ENCODE measurements at places on chromosomes 4 and X. TPM values are rescaled to one million over a fixed set of nuclear protein-coding genes. Genes with fewer than 3 reads are reported as not detected.

The ITM2A gene
- total RNA-seq: 14.9 TPM

The CCSER1 gene
- total RNA-seq: 39.5 TPM

The CAPN6 gene
- not detected for total RNA-seq

The SRPX2 gene
- total RNA-seq: not detected

The TRIM60 gene
- not detected for total RNA-seq

The ATOH1 gene
- total RNA-seq: not detected

The XPNPEP2 gene
- not detected for total RNA-seq

The TKTL1 gene
- 0.22 TPM for total RNA-seq

The TBC1D9 gene
- 252 TPM for total RNA-seq

The TMPRSS11A gene
- total RNA-seq: not detected

The MAGEA2 gene
- not detected for total RNA-seq

The FABP2 gene
- total RNA-seq: not detected

The SCD5 gene
- total RNA-seq: not detected

The ZDHHC15 gene
- not detected for total RNA-seq

The IGBP1 gene
- 51.8 TPM for total RNA-seq

The PHOX2B gene
- not detected for total RNA-seq

The HMGN5 gene
- total RNA-seq: 0.37 TPM

The INPP4B gene
- total RNA-seq: 0.02 TPM

The TMPRSS11F gene
- total RNA-seq: not detected

The GAGE2A gene
- not detected for total RNA-seq

Data from B cell (primary cell).